ENCODE measurements at places on chromosomes 2 and 18. TPM values are rescaled to one million over a fixed set of nuclear protein-coding genes. Genes with fewer than 3 reads are reported as not detected.

DNA sequence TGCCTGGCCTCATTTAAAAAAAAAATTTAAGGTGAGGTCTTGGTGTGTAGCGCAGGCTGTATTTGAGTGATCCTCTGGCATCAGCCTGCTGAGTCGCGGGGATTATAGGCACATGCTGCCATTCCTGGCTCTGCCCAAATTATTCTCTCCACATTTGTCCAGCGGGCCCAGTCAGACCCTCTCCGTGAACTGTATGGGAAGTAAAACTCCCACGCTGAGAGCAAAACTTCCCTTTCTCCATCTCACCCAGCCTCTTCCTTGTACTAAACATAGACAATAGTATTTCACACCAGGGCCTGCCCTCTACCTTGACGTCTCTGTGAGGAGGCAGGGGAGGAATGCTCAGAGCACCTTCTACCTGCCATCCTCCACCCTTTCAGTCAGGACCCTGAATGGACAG, 37.0 kb downstream of the EIF4E2 start:
- peak; percentile 44 for DNase-seq

DNA sequence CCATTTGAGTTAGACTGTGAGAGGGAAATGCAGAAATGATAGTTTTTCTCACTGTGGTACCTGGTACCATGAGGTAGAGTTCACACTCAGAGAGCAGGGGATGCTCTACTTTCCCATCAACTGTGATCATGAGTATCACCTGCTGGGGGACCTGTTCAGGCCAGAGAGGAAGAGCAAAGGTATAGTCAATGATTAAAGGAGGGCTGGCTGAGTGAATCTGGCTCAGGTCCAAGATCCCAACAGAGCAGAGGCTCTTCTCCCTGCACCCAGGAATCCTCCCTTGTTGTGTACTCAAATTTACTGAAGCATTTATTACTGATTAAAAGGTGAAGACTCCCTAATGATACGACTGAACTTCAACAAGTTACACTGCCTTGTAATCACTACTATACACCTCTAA, 104.6 kb upstream of the CHRNA1 start:
- no peak for DNase-seq

GRCh38 chr2:2896011-2896410, 481.6 kb downstream of the EIPR1 start:
- no peak for DNase-seq

DNA sequence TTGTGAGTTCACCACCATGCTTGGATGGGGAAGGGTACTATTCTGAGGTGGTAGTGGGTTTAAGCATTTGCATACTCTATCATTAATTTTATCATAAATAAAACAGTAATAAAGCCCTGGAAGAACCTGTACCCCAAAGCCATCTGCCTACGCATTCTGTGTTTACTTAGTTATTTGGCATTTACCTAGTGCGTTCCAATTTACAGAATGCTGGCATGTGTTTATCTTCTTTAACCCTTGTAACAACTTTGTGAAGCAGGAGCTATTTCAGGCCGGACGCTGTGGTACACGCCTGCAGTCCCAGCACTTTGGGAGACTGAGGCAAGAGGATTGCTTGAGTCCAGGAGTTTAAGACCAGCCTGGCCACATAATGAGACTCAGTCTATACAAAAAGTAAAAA, 17.8 kb upstream of the ODC1 start:
- peak; percentile 20 for DNase-seq

GRCh38 chr2:94767336-94767735, 103.9 kb upstream of the TEKT4 start:
- no peak for DNase-seq

DNA sequence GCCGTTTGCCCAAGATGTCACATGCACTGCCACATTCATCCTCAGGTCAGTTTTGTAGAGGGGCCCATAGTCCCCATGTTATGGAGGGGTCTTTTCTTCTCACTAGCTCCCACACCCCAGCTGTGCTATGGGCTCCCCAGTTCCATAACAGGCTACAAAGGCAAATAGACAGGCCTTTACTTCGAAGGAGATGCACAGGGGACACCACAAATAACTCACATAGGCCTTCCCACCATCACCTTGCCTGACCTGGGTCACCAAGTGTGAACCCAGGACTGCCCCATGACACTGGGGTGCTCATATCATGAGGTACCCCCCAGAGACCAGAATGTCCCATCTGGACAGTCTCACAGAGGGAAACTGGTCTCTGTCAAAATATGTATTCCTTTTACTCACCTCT, 15.0 kb upstream of the INO80C start:
- no peak for DNase-seq

- no peak for DNase-seq
Observed at GRCh38 chr18:62399276-62399675, 74.2 kb downstream of the TNFRSF11A start.

CMPK2 gene
- total RNA-seq, result 1.8 TPM

SERPINB10 gene
- not detected for total RNA-seq

Data from sigmoid colon (tissue), 7 donors.